CD4-positive, alpha-beta T cell treated with Interleukin-2 at 100 ng/mL for 4 hours (primary cell): ENCODE measurements at places on chromosomes 5 and 9.

GRCh38 chr5:145157841-145158240 is 677.3 kb downstream of the PRELID2 start:
- DNase-seq = no peak

- no peak for DNase-seq
Measured at GRCh38 chr5:103918668-103919367, 356.2 kb upstream of the NUDT12 start.

DNA sequence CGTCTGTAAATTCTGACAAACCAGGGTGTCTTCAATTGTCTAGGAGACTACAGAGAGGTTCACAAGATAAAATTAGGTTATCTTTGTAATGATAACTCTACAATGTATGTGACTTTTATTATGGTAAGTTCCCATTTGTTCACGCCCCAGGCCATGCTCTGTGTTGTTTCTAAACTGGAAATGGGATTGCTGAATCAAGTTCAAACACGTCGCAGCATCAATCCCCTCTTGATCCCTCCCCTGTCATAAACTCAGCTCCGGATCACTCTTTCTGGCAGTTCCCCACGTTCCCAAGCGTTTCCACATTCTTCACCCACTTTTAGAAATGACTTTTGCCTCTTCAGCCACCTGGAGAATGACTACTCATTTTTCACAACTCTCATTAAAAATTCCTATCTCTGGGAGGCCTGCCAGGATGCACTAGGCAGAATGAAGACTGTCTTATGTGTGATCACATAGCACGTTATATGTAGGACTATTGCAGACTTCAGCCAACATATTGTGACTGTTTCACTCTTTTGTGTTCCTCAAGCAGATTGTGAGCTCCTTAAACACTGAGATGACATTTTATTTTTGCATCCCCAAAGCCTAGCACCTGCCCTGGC is 1124.2 kb upstream of the WWC1 start:
- no peak for DNase-seq

GRCh38 chr9:2448193-2448738 is 173.3 kb upstream of the VLDLR start:
- no peak for DNase-seq

DNA sequence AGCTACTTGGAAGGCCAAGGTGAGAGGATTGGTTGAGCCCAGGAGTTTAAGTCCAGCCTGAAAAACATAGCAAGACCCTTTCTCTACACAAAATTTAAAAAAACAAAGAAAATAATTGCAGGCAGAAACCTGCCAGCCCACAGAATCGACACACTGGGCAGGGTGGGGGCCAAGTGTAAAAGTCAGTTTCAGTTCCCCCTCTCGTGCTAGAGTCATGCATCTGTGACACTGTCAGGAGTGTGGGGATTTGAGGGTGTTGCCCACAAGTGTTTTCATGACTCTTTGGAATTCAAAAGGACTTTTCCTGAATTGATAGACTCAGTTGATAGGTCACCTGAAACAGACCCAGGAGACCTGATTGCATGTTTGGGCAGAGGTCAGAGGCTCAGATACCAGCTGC is 47.6 kb downstream of the PRRC2B start:
- peak; percentile 22 for DNase-seq

GRCh38 chr5:148685520-148686134 is 31.3 kb upstream of the HTR4 start:
- no peak for DNase-seq

- no peak for DNase-seq
Measured at GRCh38 chr5:55205001-55205400, 22.1 kb downstream of the MCIDAS start.

- no peak for DNase-seq
Measured at GRCh38 chr5:145204743-145205142, 630.4 kb downstream of the PRELID2 start.

- no peak for DNase-seq
Measured at GRCh38 chr9:69555802-69556201, 116.4 kb downstream of the APBA1 start.
